ENCODE measurements at places on chromosomes 6 and 20.

GRCh38 chr6:84785671-84786070, 21.3 kb upstream of the TBX18 start:
- DNase-seq, result no peak

GRCh38 chr20:47071646-47072185, 177.1 kb downstream of the EYA2 start:
- no peak for DNase-seq

DNA sequence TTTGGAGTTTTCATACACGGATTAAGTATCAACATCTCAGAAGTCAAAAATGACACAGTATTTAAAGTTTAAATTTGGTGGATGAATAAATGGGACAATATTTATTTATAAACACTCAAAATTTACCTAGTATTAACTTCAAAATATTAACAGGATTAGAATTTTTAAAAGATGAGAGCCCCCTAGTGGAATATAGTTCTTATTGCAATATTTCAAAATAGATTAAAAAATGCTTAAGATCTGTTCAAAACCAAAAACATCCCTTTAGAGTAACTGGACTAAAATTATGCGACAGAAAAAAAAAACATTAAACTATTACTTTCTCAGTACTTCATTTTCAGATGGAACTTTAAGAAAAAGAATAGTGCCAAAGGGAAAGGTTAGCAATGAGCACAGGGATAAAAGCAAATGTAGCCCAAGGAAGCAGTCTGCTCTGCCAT, 56.6 kb downstream of the SNX14 start:
- no peak for DNase-seq

- DNase-seq, result peak; percentile 49
Measured at GRCh38 chr6:31272836-31273626, 1.1 kb upstream of the HLA-C start.

DNA sequence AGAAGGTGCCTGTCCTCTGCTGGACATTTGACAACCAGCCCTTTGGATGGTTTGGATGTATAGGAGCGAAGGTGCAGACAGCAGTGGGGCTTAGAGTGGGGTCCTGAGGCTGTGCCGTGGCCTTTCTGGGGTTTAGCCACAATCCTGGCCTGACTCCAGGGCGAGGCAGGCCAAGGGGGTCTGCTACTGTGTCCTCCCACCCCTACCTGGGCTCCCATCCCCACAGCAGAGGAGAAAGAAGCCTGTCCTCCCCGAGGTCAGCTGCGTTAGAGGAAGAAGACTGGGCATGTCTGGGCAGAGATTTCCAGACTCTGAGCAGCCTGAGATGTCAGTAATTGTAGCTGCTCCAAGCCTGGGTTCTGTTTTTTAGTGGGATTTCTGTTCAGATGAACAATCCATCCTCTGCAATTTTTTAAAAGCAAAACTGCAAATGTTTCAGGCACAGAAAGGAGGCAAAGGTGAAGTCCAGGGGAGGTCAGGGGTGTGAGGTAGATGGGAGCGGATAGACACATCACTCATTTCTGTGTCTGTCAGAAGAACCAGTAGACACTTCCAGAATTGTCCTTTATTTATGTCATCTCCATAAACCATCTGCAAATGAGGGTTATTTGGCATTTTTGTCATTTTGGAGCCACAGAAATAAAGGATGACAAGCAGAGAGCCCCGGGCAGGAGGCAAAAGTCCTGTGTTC, 1.3 kb upstream of the CDKN1A start:
- DNase-seq, result no peak

GRCh38 chr20:63740070-63740626, 572 bp downstream of the SLC2A4RG start:
- peak; percentile 46 for DNase-seq

DNA sequence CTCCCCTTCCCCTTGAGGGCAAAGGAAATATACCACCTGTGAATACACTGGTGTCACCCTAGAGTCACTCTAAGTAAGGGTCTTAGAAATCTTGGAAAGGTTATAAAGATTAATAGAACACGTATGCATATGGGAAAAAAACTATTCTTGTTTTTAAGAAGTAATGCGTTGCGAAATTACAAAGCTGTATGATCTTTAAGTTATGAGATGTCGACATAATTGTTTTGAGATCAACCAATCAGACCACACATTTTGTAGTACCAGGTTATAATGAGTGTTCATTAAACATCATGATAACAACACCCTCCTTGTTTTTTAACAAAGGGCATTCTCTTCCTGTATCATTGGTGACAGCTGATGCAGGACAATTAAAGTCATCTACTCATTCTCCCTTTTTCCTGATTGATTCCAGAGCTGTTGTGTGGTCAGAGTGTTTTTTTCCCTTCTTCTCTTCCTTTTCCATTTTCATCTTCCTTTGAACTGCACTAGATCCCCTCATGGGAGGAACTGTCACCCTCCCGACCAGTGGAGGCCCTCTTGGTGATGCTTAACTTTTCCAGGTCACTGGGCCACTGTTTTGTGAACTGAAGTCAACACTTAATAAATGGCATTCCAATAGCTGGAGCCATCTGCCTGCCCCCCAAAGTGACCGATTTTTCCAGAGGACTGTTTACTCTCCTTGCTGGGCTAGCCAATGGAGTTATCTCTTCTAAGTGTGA, 37.0 kb downstream of the PRDM1 start:
- no peak for DNase-seq

DNA sequence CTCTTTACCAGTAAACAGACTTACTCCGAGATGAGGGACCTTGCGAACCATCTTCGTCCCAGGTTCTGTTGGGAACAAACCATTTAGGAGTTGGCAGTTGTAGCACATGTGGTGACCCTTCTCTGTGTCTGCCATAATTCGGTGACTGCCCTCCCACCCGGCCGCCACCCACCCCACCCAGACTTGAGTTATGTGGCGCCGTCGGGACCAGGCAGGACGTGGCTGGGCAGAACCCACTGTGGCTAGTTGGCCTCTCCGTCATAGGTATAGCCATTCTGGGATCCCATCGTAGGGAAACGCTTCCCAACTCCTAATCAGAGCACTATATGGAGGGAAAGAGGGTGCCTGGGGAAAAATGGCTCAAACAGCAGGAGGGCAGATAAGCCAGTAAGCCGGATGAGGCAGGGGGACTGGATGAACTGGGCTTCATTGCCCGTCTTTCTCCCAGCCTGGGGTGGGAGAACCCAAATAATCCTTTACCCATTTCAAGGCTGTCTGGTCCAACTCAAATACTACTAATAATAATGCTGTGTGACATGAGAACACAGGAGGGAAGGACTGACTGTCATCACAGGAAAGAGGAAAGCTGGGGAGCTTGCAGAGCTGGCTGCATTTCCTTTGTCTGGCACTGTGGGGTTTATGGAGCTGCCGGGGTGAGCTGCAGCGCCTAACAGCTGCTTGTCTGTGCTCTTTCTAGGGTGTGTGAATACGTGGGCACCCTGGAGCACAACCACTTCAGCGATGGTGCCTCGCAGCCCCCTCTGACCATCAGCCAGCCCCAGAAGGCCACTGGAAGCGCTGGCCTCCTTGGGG, 73.0 kb upstream of the PBOV1 start:
- no peak for DNase-seq

- DNase-seq, result no peak
Measured at GRCh38 chr6:16388488-16388887, 150.1 kb downstream of the GMPR start.

GRCh38 chr20:1320902-1321653, 7.9 kb downstream of the SDCBP2 start:
- no peak for DNase-seq

DNA sequence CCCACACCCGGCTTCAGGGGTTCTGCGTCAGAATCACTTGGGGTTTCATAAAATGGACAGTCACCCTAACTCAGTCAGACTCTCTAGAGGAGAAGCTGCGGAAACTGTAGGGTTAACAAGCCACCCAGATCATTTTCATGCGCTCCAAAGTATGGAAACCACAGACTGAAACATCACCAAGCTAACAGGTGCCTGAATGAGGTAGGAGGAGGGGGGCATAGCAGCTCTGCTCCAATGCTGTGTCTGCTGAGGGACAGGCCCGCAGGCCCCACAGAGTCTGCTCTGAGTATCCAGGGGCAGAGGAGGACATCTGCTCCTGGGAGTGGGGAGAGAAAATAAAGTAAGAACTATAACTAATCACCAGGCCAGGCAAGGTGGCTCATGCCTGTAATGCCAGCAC, 97.1 kb upstream of the AKAP12 start:
- DNase-seq, result no peak

DNA sequence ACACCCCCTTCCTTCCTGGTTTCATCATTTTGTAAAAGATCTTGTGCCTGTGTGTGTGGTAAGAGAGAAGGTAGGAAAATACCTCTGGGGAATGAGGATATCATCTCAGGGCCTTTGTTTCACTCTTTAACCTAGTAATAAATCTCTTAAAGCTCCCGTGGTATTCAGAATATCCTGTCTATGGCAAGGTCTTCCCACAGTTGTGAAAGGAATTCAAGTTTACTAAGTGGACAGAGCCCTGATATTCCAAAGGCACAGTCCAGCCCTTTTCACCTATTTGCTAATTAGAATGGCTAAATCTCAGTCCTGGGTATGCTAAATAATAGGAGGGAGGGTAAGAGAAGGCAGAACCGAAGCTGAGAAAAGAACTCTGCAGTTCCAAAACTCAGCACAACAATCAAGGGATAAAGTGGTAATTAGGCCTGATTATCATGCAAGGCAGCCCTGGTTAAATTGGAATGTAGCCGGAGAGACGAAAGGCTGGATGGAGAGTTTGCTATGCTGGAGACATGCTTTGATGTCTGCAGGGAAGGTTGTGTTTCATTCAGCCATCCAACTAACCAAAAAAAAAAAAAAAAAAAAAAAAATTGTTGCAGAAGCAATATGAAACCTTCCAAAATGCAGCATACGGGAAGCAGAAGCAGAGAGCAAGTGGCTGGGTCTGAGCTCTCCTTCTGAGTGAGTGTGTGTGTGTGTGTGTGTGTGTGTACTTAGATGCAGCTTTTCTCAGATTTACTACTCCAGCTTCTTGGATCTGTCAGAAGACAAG, 28.5 kb upstream of the PIM1 start:
- no peak for DNase-seq

- no peak for DNase-seq
Measured at GRCh38 chr6:150622941-150623874, 23.5 kb downstream of the PLEKHG1 start.

DNA sequence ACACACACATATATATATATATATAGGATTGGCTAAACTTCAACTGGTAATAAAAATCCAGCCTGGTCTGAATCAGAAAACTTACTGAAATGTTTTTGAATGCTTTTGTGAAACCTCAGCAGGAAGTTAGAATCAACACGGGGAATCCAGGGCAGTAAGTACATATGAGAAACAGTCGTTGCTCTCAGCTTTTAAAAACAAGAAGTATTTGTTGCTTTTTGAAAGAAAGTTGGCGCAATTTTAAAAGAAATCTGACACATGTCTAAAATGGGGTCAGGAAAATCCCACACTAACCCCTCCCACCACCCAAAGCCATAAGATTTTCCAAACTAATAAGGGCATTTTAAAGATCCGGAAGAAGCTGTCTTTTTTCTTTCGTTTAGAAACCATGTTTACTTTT, 11.5 kb upstream of the CCDC170 start:
- DNase-seq, result no peak

- no peak for DNase-seq
Measured at GRCh38 chr20:37205794-37206193, 26.4 kb upstream of the MROH8 start.

GRCh38 chr6:11650025-11650696, 112.6 kb downstream of the TMEM170B start:
- DNase-seq, result no peak

GRCh38 chr6:829656-830055, 136.7 kb upstream of the EXOC2 start:
- DNase-seq, result no peak

GRCh38 chr6:157531169-157531985, 150.4 kb downstream of the ZDHHC14 start:
- no peak for DNase-seq

- DNase-seq, result no peak
Measured at GRCh38 chr6:95768539-95768938, 191.2 kb downstream of the MANEA start.

- no peak for DNase-seq
Measured at GRCh38 chr6:160737934-160738333, 35.9 kb downstream of the PLG start.

GRCh38 chr6:165010556-165011535, 298.6 kb downstream of the C6orf118 start:
- DNase-seq, result no peak

- DNase-seq, result no peak
Measured at GRCh38 chr6:157728183-157728881, 94.7 kb upstream of the SNX9 start.

- no peak for DNase-seq
Measured at GRCh38 chr20:31590717-31591225, 14.3 kb upstream of the ID1 start.

GRCh38 chr20:56163806-56164205, 84.7 kb upstream of the MC3R start:
- no peak for DNase-seq

GRCh38 chr6:43981363-43981990, 145.8 kb downstream of the MRPL14 start:
- no peak for DNase-seq

GRCh38 chr20:2946988-2947961, 74.0 kb downstream of the PTPRA start:
- no peak for DNase-seq

- DNase-seq, result no peak
Measured at GRCh38 chr6:33716890-33717632, 5.6 kb upstream of the UQCC2 start.

GRCh38 chr6:40627316-40627715, 40.2 kb upstream of the LRFN2 start:
- no peak for DNase-seq

- no peak for DNase-seq
Measured at GRCh38 chr6:131383421-131384411, 189.3 kb upstream of the ARG1 start.

- no peak for DNase-seq
Measured at GRCh38 chr6:159572439-159573110, 120.5 kb downstream of the SOD2 start.

DNA sequence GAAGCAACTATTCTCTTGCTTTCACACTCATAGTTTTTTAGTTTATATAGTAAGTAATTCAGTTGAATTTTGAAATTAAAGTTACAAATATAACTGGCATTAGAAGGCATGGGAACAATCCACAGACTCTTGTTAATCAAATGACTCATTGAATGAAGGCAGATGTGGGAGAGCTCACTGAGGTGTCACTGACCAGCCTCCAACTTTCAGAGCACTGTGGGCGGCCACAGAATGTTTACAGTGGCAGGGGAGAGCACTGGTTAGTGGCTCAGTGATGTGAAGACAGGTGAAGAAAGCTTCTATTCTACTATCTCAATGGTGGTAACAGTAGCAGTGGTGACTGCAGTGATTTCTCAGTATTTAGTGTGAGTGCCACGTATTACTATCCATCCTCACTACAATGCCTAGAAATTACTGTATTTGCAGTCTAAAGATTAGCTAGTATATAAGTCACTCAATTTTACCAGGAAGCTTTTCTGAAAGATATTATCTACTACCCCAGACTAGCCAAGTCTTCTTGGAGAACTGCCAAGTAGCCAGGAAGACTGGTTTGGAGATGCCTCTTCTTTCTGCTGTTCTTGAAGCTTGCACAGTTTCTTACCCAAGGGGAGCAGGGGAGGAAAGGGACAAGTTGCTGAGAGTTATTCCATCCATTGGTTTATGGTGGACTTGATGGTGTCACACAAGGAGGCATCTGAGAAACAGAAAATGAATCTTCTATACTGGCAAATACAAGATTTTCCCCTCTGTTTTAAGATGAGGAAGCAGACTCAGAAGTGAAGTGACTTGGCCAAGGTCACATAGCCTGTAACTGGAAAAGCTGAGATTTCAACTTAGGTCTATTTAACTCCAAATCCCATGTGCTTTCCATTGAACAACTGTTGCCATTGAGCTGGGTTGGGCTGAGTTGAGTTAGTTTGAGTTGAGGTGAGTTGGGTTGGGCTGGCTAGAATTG, 231.2 kb downstream of the ANKRD60 start:
- no peak for DNase-seq

GRCh38 chr6:2307799-2308198, 62.4 kb upstream of the GMDS start:
- no peak for DNase-seq

All from stimulated activated naive CD8-positive, alpha-beta T cell treated with anti-CD3 and anti-CD28 coated beads, Interleukin-15, Interleukin-2, amounts not matched to agents 100 U/mL and 50 U/mL, for 24 hours (primary cell).